ENCODE measurements at places on chromosomes 16 and 17.

DNA sequence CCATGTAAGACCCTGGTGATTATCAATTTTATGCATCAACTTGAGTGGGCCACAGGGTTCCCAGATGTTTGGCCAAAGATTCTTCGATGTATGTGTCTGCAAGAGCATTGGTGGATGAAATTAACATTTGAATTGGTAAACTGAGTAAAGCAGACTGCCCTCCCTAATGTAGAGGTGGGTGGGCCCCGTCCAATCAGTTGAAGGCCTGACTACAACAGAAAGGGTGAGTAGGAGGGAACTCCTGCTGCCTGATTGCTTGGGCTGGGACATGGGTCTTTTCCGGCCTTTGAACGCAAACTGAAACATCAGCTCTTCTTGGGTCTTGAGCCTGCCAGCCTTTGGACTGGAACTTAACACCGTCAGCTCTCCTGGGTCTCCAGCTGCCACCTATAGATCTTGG lies 90.6 kb downstream of the BMERB1 start:
- no peak for DNase-seq

DNA sequence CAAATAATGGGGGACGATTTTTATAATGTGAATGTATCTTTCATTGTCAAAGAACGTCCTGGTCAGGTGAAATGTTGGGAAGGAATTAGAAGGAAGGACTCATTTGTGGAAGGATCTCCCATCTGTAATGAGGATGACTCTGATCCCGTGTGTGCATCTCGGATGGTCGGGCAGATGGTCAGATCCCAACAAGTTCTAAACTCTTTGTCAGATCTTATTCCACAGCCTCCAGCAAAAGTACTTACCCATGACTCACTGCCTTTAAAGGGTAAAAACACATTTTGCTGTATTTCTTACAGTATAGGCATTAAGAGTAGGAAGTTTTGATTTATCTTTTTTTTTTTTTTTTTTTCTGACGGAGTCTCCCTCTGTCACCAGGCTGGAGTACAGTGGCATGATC lies 539 bp upstream of the KRTAP4-8 start:
- no peak for DNase-seq

GRCh38 chr17:3335876-3336275 lies 37.7 kb upstream of the OR3A1 start:
- no peak for DNase-seq

DNA sequence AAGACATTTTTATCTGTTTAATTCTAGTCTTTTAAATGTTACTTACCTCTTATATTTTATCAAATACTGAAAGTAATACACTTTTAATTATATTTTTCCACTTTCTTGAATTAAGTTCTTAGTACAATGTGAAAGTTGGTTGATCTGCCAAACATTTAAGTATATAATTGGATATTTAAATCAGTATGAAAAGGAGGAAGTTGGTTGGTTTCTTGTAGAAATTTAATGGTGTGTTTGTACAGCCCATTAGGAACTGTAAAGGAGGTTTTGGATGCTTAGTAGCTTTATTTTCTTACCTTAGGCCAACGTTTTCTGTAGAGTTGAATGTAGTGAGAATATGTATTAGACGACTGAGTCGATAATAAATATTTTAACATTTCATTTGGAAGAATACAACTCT lies 5.4 kb downstream of the NFATC3 start:
- no peak for DNase-seq

DNA sequence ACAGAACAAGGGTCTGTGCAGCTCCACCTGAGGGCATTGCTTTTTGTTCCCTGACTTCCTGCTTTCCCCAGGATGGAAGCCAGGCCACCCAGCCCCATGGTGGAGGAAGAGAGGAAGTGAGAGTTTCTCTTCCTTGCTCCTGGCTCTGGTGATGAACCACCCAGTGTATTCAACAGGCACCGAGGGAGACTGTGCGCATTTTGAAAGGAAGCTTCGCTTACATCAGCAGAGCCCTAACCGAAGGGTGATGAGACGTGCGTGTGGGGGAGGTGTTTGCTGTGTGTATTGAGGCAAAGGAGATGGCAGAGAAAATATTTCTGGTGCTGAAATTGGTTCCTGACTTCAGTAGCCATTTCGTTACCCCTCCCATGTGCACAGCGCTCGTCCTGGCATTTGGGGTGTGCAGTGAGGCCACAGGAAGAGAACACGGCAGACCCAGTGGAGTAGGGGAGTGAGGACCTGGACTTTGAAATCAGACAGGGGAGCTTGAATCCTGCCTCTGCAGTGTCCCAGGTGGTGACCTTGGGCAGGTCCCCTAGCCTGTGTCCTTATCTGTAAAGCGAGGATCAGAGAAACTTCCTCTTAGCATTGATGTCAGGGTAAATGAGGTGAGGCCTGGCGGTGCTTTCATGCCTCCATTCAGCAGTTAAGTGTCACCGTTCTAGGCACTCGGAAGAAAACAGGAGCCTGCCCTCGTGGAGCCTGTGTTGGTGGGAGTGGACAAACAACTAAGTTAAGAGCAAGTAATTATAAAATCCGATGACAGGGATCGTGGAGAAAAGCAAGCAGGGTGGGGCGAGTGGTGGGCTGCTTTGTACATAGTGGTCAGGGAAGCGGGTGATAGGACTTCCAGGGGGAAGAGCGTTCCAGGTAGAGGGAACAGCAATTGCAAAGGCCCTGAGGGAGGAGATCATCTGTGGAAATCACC lies 7.4 kb downstream of the CMIP start:
- no peak for DNase-seq

DNA sequence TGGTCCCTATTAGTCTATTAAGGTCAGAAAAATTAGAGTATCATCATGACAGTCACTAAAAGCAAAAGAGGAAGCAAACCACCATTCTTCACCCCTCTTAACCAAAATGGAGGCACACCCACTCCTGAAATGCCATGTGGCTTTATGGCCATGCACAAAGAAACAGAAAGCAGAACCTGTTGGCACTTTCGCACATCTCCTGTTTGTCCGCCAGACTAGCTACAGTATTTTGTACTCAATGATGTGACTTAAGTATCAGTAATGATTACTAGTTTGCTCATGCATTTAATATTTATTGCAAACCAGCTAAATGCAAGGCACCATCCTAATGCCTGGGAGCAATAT lies 70.2 kb upstream of the GNAO1 start:
- DNase-seq = no peak

DNA sequence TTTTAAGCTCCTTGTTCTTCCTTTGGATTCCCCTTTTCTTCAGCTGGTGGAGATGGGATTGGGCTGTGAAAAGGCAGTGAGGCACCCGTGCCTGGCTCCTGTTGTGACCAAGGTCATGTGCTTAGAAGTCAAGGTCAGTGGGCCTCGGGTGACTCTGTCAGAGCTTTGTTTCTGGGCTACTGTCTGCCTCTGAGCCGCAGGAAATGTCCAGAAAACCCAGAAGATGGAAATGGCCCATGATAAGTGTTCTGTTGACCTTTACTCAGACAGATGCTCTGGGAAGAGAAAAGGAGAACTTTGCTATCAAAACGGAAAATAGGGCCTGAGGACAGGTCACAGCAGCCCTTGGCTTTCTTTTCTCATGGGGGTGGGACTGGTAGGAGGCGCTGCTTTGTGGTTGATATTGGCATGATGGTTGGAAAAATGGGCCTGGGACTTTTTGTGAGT lies 2.9 kb downstream of the ABCC1 start:
- DNase-seq = no peak

DNA sequence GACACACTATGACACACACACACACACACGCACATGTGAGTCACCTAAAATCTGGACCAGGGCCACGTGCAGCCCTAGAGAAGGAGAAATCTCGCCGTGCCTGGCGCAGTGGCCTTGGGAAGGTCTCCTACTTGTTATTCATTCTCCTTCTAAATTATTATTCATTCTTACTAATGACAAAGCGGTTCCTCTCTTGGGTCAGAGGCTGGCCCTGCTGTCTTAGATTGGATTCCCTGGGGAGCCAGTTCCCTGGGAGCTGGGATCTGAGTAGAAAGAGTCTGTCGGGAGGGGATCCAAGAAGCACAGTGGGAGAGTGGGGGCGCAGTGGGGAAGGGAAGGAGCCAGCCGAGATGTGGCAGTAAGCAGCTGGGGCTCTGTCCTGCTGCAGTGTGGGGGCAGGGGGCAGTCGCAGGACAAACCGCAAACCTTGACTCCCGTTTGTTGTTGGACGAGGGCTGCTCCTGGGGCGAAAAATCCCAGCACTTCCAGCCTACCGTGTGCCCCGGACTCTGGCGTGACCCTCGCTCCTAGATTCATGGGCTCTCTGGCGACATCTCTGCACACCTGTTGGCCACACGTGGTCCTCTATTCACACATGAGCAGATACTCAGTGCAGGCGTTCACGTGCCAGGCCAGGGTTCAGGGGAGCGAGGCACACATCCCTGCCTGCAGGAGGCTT lies 18.7 kb upstream of the JPH3 start:
- DNase-seq = no peak

DNA sequence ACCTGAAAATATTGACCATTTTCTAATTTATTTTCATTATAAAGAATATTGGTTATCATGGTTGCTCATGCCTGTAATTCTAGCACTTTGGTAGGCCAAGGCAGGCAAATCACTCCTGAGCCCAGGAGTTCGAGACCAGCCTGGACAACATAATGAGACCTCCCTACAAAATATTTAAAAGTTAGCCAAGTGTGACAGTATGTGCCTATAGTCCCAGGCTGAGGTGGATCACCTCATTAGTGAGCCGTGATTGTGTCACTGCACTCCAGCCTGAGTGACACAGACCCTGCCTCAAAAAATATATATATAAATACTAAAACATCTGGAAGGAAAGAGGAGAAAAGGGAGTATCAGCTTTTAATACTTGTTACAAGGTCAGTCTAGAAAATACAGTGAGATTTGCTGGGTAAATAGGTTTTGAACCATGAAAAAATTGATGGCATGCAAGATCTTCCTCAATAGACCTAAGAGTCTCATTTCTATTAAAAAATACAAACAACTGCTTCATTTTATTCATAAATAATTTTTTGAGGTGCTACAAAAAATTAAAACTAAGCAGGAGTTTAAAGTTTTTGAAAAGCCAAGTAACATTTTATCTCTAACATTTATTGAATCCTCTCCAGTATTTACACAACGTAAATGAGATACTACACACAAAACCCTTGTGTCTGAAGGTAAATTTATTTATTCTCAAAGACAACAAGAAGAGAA lies 47.7 kb downstream of the TUBD1 start:
- no peak for DNase-seq

- DNase-seq = no peak
Observed at GRCh38 chr17:80882323-80882722, 109.3 kb upstream of the CHMP6 start.

- no peak for DNase-seq
Observed at GRCh38 chr17:69609473-69610305, 195.2 kb downstream of the MAP2K6 start.

DNA sequence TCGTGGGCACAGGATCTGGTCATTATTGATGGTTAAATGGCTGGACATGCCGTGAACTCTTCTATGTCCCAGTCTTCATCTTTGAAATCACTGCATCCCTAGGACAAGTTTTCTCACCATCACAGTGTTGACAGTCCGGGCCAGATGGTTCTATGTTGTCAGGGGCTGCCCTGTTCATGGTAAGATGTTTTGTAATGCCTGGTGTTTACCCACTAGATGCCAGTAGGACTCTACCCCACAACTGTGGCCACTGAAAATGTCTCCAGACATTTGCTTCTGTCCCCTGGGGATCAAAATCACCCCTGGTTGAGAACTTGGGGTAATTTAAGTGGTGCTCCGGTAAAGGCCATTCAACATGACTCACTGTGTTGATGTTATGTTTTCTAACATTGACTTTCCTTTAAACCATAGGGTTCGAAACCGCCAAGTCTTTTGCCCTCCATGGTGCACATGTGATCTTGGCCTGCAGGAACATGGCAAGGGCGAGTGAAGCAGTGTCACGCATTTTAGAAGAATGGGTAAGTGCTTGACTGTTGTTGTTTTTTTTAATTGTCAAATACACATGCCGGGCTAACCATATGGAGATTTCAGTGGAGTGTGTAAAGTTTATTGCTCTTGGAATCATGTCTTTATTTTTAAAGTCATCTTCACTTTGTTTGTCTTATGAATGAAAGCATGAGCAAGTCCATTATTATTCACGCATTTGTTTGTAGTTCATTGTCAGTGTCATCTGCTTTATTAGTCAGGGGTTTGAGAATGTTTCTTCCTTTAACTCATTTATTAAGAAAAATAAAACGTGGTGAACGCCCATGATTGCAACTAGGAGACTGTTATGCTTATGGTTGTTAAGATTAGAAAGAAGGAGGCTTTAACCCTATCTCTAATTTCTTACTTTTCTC lies 64.6 kb downstream of the WWOX start:
- no peak for DNase-seq

GRCh38 chr16:17371299-17371698 lies 99.5 kb downstream of the XYLT1 start:
- DNase-seq = no peak

DNA sequence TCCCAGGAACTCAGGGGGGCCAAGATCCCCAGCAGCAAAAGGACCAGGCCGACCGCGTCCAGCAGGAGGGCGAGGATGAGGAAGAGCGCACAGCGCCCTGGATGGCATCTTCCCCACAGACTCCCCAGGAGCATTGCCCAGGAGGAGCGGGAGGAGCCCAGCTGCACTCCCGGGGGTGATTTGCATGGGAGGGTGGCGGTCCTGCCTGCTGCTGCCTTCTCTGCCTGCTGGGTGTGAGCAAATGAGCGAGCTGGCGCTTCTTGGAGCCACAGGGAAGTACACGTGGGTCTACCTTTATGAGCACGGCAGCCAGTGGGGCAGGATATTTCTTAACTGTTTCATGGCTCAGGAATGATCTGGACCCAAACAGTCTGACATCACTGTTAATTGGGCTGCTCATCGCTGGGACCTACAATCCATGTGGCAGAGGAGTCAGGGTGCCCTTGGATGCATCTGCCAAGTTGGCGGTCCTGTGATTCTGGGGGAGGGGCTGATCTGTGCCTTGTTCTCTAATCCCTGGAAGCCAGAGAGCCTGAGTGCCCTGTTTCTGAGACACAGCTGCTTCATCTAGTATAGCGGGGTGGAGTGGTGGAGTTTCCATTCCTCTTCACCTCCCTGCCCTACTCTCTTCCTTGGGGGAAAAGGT lies at the start of gene TMEM238L:
Gene TMEM238L (minus strand): TSS at position 270 of the 646 bp plus-strand sequence. CDS start 136 bp downstream, at position 134.
- DNase-seq = no peak

DNA sequence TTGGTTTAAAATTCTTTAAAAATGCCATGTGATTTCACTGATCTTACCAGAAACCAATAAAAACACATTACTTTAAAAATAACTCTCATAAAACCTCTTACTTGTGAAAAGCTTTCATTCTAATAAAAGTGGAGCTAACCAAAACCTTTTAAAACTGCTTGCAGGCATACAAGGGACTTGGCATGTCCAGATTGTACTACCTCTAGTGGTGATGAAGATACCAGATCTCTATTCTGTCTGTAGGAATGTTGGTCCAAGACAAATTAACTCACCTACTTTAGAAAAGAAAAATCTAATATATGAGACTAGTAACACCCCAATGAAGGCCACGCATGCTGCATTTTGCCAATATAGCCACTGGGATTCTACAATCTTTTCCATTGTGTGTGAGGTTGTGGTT lies 151.0 kb upstream of the SALL1 start:
- no peak for DNase-seq

GRCh38 chr16:15053904-15054303 lies 2.0 kb downstream of the NTAN1 start:
- DNase-seq = no peak
